NCI-H1694 (cell line): ENCODE measurements at places on chromosomes 3 and 15.

DNA sequence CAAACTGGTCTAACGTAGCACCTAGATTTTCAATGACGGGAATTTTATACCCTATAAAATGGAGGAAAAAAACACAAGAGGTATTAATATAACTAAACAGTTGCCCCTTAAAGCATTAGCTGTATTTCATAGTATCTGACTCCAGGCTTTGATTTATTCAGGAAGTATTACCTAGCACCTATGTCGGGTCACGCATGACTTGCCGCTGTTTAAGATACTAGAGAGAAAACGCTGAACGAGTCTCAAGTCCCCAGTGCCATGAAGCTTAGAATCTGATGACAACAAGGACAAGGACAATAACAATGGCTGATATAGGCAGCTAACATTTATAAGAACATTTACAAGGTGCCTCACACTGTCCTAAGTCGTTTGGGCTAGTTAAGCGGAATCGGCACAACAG is 1.9 kb downstream of the SNRPA1 start:
- DNase-seq, result no peak

- no peak for DNase-seq
Measured at GRCh38 chr3:149615731-149616221, 42.0 kb downstream of the WWTR1 start.

DNA sequence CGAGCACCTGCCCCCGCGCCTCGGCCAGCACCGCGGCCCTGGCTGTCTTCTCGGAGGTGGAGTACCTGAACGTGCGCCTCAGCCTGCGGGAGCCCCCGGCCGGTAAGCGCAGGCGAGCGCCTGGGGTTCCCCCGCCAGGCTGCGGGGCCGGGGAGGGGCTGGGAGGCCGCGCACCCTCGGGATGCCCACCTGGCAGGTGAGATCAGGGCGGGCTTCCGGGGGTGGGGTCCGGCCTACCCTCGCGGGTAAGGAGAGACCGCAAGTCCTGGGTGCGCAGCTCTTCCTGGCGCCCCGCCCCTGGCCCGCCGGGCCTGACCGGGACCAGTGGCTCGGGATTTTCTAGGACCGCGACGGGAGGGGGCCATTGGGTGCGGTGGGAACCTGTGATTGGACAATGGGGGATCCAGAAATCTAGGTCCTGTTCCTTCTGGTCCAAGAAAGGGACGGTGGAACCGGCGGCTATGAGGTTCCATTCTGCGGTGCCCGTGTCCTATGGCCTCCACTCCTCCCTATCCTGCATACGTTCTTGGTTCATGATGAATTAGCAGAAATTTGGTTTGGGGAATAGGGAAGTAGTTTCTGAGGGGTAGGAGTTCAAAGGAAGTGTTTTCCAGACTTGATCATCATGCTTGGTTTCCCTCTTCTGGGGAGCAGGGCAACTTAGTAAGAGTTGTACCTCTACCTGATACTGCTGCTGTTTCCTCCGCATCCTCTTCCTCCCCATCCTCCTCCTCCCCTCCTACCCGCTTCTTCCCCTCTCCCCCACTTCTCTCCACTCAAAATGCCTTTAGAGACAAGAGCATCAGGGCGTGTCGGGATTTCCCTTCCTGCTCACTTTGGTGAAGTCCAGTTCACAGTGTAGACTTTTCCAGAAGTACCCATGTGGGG is 808 bp downstream of the ARRDC4 start:
- DNase-seq, result no peak

DNA sequence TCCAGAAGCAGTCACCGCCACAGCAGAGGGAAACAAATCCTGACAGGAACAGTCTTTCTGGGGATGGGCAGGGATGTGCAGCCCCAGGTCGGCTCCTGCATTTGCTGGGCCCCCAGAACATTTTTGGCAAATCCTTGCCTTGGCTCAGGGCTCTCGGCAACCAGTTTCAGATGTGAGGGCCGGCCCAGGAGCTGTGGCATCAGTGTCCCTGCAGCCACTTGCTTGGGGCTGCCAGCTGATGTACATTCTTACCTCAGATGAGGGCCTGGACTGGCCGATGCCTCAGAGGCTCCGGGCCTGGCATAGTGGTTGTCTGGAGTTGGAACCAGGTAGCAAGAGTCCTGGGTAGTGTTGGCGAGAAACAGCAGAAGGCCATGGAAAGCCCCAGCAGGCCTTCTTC is 4.2 kb downstream of the CYB561D2 start:
- no peak for DNase-seq

- no peak for DNase-seq
Measured at GRCh38 chr15:99707473-99708270, 25.6 kb downstream of the LYSMD4 start.

GRCh38 chr15:82018201-82018600 is 27.6 kb downstream of the MEX3B start:
- DNase-seq, result no peak

DNA sequence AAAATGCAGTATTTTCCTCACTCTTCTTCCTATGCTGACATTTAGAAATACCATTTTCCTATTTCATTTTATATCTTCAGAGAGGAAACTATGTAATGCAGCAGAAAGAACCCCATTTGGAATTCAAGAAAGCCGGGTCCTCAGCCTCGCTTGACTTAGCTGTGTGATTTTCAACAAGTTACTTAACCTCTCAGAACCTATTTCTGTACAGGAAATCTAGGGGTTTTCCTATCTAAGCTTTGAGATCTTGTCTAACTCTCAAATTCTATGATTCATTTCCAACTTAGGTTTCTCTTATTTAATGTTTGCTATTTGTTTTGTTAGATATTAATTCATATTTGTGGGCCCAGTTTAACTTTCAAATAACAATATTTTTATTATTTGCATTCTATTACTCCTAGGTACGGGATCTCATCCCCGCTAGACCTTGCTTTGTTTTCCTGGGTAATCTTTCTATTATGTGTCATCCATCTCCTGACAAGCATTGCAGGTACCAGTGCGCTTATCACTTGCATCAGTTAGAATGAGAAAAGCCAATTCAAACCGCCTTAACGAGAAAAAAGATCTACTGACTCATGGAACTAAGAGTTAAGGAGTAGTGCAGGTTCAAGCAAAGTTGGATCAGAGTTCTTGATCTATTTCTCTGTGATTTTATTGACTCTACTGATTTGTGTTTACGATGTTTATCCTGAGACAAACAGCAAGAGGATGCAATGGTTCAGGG is 70.6 kb upstream of the BHLHE40 start:
- DNase-seq, result no peak

GRCh38 chr15:93252780-93253179 is 163.8 kb upstream of the RGMA start:
- no peak for DNase-seq

DNA sequence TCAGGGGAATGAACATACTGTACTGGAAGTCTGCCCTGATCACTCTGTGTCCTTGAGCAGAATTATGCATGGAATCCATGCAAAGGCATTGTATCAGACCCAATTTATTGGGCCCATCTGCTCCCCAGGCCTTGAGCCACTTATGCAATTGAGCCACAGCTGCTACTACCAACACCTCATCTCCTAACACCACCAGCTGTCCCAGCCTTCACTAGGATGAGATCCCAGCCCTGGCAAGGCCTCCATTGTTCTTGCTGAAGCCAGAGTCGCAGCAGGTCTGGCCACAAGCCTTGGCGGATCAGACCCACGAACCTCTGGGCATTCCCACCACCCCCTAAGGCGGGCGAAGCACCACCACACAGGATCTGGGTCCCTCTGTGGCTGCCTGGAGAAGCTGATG is 9.2 kb upstream of the NME9 start:
- peak; percentile 45 for DNase-seq

DNA sequence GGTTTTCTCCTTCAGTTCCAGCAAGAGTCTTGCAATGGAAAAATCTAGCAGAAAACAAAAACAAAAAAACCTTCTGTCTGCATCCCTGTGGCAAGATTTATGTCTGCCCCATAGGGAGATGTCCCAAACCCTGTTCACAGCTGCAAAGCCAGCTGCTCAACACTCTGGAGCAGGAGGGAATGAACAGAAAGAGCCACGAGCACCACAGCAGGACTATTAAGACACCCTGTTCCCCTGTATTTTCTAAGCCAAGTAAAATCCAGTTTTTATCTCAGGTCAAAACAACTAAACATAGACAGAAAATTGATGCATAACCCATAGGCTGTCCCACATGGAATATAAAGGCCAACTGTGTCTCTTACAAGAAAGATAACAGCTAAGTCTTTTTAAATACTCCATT is 357.9 kb downstream of the LSAMP start:
- no peak for DNase-seq

DNA sequence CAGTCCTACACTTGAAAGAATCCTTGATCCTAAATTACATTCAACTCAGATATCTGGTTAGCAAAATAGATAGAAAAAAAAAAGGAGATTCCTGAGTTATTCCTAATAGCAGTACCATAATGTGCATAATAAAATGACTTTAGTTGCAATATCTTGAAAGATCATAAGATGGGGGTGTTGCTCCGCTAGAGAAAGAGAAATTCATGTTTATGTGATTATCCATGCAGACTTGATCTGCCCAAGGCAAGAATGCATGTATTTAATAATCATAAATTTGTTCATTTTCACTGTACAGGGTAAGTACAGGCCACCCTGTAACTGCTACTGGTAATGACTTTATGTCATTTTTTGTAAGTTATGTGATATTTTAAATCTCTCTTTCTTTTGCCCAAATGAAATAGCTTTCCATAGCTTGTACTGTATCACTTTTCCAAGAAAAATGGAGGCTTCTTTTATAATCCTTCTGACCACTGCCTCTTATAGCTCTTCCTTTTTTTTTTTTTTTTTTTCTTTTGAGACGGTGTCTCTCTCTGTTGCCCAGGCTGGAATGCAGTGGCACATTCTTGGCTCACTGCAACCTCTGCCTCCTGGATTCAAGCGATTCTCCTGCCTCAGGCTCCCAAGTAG is 84.6 kb downstream of the HCN4 start:
- DNase-seq, result peak; percentile 2

DNA sequence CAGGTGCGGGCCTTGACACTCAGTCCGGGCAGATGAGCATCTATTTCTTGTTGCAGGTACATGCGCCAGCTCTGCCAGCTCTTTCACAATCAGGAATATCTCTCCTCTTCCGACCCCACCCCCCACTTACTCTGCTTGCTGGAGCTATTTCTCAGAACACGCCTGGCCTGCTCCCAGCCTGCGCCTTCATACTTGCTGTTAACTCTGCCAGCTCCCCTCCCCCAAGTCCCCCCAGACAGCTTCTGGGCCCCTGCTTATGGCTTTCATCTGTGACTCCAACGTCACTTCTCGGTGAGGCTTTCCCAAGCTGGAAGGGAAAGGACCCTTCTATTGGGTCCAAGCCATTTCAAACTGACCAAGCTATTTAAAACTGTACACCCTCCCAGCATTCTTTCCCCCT is 15.2 kb downstream of the MAGEF1 start:
- DNase-seq, result no peak

GRCh38 chr3:104990758-104991157 is 376.0 kb upstream of the ALCAM start:
- DNase-seq, result no peak

DNA sequence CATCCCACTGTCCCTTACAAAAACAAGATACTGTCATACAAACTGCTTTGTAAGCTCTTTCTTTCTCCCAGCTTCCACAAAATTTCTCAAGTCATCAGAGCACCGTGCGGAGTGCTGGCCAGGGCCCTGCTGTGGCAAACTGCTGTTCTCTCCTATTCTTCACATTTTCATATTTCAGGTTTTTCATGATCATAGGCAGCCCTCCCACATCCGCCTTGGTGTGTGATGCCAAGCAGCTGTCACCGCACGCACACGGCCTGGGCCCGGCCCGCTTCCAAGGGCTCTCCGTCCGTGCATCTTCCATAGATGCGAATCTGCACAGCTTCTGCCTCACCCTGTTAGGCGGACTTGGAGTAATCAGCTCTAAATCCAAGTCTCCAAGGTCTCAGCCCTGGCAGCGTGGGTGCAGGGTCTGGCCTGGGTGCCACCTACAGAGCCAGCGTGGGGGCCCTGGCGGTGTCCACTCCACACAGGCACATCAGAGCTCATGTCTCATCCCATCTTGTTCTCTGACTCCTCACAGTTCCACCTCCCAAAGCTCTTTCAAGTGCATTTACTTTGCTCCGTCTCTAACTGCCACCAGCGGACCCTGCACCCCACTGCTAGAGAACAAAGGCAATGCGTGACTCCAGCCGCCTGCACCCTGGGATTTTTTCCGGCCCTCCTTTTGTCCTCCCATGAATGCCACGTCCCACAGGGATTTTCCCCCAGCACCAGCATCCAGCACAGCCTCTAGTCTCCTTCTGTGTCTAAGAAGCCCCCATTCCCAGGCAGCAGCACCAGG is 27.2 kb downstream of the CYFIP1 start:
- no peak for DNase-seq

GRCh38 chr15:58423205-58423604 is 8.6 kb upstream of the LIPC start:
- no peak for DNase-seq

- no peak for DNase-seq
Measured at GRCh38 chr3:122520861-122521260, 6.1 kb upstream of the KPNA1 start.

DNA sequence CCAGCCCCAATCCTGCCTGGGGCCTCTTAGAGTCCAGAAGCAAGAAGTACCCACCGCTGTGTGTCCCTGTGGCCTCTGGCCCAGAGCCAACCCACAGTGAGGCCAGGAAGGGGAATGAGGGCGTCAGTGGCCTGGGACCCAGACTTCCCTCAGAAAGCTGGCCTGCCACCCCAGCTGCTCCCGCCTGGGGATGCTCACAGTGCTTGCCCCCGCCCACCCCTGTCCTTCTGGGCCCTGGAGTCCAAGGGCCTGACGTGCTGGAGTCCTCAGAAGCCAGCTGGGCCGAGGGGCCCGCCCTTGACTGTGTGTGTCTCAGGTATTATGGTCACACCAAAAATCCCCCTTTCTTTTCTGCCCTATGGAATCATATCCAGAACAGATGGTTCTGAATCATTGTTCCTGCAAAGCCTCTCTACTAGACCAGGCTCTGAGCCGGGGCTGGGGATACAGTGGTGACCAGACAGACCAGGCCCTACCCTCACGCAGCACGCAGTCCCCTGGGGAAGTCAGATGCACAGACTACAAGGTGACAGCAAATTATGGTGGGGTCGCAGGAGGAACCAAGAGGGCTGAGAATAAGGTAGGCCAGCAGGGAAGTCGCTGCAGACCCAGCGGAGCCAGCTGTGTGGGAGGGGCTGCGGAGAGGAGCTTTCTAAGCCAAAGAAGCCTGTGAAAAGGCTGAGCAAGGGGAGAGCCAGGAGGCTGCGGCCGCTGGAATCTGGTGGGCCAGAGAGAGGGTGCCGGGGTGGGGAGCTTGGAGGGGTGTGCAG is 99.1 kb downstream of the VGLL4 start:
- no peak for DNase-seq

- DNase-seq, result no peak
Measured at GRCh38 chr3:193496658-193497057, 58.0 kb downstream of the ATP13A4 start.
